ENCODE measurements at places on chromosomes 12 and 14. TPM values are rescaled to one million over a fixed set of nuclear protein-coding genes. Genes with fewer than 3 reads are reported as not detected.
A peak's percentile ranks its signal among the peaks of the same experiment; 100 is the strongest.

The HSPB8 gene
- total RNA-seq, result 11.7 TPM

The TMEM63C gene
- 7.0 TPM for total RNA-seq

The PIWIL1 gene
- total RNA-seq, result not detected

The CLECL1 gene
- total RNA-seq, result not detected

The MAP1LC3B2 gene
- 1.5 TPM for total RNA-seq

The TRAFD1 gene
- 36.3 TPM for total RNA-seq

The USP44 gene
- total RNA-seq, result 197 TPM

The C1QL4 gene
- 0.28 TPM for total RNA-seq

The ITGB7 gene
- 1.2 TPM for total RNA-seq

The C12orf50 gene
- not detected for total RNA-seq

GRCh38 chr14:38387821-38388220 lies 131.9 kb upstream of the CLEC14A start:
- no peaks in the 10 kb centered on the region for H3K4me1 ChIP-seq
- H3K27me3 ChIP-seq, result no peaks in the 10 kb centered on the region
- no peak overlapping the region for H3K4me3 ChIP-seq
- H3K36me3 ChIP-seq, result no peaks in the 10 kb centered on the region

DNA sequence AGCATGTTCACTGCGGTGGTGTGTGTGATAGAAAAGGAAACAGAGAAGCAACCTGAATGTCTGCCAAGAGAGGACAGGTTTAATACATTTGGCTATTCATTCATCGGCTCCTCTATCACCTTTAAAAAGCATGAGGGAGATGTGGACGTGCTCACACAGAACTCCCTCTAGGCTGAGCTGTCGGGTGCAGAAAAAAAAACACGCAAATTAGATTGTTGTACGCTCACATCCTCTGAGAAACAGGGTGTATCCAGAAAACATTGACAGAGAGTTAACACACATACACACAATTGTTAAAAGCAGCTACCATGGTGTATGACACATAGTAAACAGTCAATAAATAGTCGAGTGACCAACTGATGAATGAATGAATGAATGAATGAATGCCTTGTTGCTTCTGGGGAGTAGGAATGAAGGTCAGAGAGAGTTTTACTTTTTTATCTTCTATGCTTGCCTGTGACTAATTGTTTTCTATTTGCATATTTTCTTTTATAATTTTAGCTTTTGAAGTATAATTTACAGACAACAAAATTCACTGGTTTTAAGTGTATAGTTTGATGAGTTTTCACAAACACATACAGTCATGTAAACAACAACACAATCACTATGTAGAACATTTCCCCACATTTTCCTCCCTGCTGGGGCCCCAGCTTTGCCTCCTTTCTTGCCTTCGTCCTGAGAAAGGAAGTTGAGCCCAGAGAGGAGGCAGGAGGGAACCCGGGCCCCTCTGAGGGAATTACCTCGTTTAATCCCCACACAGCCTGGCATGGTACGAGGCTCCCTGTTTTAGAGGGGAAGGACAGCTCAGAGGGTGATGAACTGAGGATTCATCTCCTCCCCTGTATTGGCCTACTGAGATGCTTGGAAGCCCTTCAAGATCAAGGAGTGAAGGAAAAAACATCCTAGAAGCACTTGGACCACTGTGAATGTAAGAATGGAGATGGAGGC lies 19.7 kb upstream of the FAM222A start:
- DNase-seq, result no peak
- H3K36me3 ChIP-seq, result no peaks in the 10 kb centered on the region
- H3K4me3 ChIP-seq, result no peak overlapping the region
- no peaks in the 10 kb centered on the region for H3K27me3 ChIP-seq
- H3K27ac ChIP-seq, result no peak overlapping the region

GRCh38 chr12:828726-829395 lies 76.5 kb downstream of the WNK1 start:
- peaks cover 18% of the 10 kb centered on the region for H3K36me3 ChIP-seq
- no peak overlapping the region for H3K4me3 ChIP-seq
- no peak overlapping the region for H3K27ac ChIP-seq
- no peak for DNase-seq
- no peaks in the 10 kb centered on the region for H3K27me3 ChIP-seq

DNA sequence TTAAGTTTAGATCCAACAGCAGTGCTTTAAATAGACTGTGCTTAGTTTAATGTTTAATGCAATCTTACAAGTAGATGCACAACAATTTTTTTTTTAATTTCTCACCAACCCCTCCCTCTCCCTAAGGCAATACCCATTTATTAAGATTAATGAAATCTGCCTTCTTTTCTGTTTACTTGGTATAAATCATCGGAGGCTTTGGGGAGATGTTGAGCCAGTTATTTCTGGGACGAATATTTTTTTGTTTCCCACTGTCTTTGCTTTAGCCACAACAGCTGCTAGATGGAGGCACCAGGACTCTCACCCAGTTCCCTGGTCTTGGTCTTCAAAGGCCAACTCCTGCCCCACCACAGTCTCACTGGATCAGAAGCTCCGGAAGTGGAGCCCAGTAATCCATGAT lies 113.4 kb downstream of the PLXNC1 start:
- H3K4me1 ChIP-seq, result peaks cover 27% of the 10 kb centered on the region
- H3K4me3 ChIP-seq, result no peak overlapping the region
- no peak for DNase-seq
- H3K27ac ChIP-seq, result no peak overlapping the region
- H3K27me3 ChIP-seq, result no peaks in the 10 kb centered on the region

DNA sequence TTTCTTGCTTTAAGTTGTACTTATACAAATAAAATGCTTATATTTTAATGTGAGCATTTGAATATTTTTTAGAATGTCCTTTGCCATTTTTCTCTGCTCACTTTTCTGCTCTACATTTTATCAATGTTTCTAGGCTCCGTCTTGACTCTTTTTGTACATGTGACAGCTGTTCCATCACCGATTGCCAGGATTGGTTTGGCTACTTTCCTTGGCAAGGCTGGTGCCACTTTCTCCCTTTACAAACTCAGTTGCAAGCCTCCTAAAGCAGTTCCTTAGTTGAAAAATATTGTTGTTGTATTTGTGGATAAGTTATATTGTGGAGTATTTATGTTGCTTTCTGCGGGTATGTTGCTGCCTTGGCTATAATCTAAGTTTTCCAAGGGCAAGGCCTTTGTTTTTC lies 63.4 kb downstream of the DACT1 start:
- no peak overlapping the region for H3K27ac ChIP-seq
- no peak for DNase-seq
- H3K36me3 ChIP-seq, result no peaks in the 10 kb centered on the region
- H3K4me1 ChIP-seq, result no peaks in the 10 kb centered on the region
- no peak overlapping the region for H3K4me3 ChIP-seq

DNA sequence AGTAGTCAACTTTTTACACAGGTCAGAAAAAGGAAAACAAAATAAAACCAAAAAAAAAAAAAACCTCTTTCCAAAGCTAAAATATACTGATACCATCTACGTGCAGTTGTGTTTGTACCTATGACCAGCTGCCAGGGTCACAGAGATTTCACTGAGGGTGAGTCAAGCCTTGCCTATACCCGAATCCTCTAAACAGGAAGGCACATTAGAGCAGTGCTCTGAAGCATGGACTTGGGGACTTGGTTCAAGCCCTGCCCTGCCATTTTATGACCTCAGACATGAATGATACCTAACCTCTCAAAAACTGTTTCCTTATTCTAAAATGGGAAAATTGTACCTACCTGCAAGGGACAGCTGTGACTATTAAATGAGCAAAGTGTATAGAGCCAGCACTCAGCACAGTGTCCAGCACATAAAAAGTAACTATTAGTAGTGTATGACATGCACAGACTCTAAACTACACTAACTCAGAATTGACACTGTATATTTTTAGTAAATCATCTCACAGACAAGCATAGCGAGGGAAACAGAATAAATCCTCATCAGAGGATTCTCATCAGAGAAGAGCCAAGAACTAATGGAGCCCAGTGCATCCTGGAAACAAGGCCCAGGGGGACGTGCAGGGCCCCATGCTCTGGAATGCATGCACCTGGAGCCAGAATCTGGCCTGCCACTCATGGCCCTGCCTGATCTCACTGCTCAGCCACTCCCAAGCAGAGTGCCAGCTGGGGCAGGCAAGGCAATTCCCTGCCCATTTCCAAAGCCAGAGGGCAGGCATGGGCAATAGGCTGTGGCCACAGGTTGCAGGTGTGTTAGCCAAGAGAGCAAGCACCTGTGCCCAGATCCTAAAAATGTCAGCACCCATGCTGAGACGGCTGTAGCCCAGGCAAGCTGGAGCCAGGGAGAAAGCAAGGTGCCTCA lies 57.0 kb downstream of the NT5DC3 start:
- H3K36me3 ChIP-seq, result peaks cover 14% of the 10 kb centered on the region
- no peak overlapping the region for H3K4me3 ChIP-seq
- no peak for DNase-seq

GRCh38 chr12:50515587-50515986 lies 10.8 kb downstream of the DIP2B start:
- H3K4me3 ChIP-seq, result no peak overlapping the region
- H3K36me3 ChIP-seq, result no peaks in the 10 kb centered on the region
- H3K4me1 ChIP-seq, result no peaks in the 10 kb centered on the region
- H3K27me3 ChIP-seq, result no peaks in the 10 kb centered on the region
- DNase-seq, result no peak

GRCh38 chr12:79203058-79203647 lies 338.6 kb downstream of the SYT1 start:
- no peak overlapping the region for H3K4me3 ChIP-seq
- H3K36me3 ChIP-seq, result no peaks in the 10 kb centered on the region
- no peaks in the 10 kb centered on the region for H3K4me1 ChIP-seq
- H3K27ac ChIP-seq, result no peak overlapping the region

DNA sequence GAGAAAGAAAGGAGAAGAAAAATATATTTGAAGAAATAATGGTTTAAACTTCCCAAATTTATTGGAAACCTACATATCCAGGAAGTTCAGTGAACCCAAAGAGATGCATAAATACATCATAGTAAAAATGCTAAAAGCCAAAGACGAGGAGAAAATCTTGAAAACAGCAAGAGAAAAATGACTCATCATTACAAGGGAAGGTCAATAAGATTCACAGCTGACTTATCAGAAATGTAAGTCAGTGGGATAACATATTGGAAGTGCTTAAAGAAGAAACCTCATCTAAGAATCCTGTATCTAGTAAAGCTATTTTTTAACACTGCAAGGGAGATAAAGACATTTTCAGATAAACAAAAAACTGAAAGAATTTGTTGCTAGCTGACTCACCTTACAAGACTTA lies 19.9 kb downstream of the RIC8B start:
- H3K27ac ChIP-seq, result no peak overlapping the region
- no peak overlapping the region for H3K4me3 ChIP-seq
- DNase-seq, result no peak
- no peaks in the 10 kb centered on the region for H3K36me3 ChIP-seq
- H3K27me3 ChIP-seq, result no peaks in the 10 kb centered on the region
- H3K4me1 ChIP-seq, result no peaks in the 10 kb centered on the region

- H3K4me3 ChIP-seq, result peak overlapping the region; percentile 20
- peaks cover 3% of the 10 kb centered on the region for H3K4me1 ChIP-seq
- DNase-seq, result peak; percentile 68
- no peak overlapping the region for H3K27ac ChIP-seq
- H3K27me3 ChIP-seq, result peaks cover 67% of the 10 kb centered on the region
These were observed 1.2 kb downstream of the WNT5B start for GRCh38 chr12:1630133-1630826.

DNA sequence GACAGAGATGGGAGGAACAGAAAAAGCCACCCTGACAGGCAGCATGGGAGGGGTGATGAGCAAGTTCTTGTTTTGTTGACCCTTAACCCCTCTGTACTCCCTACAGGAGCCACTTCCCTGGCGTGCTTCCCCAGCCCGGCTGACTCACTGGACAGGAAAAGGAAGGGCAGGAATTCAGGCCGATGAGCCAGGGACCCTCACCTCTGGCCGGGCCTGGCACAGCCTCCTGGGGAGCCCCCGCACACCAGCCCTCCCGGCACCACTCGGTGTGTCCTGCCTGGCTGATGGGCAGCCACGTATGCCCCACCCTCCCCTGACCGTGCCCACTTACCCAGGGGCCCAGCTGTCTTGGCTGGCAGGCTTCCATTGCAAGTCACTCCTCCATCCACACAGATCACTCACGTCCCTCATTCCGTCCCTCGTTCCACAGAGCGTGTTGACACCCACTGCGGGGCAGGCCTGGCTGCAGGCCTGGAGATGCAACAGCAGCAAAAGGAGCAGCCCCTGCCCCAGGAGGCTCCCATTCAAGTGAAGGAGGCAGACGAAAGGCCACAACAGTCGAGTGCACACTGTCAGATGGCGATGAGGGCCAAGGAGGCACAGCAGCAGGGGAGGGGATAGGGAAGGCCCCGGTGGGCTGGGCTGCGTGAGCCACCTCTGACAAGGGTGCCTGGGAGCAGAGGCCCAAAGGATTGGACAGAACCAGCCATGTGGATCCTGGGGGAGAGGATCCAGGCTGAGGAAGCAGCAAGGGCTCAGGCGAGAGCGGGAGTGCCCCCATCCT lies 19.7 kb upstream of the CD9 start:
- H3K4me3 ChIP-seq, result no peak overlapping the region
- no peak overlapping the region for H3K27ac ChIP-seq
- H3K36me3 ChIP-seq, result no peaks in the 10 kb centered on the region
- H3K4me1 ChIP-seq, result peaks cover 12% of the 10 kb centered on the region

DNA sequence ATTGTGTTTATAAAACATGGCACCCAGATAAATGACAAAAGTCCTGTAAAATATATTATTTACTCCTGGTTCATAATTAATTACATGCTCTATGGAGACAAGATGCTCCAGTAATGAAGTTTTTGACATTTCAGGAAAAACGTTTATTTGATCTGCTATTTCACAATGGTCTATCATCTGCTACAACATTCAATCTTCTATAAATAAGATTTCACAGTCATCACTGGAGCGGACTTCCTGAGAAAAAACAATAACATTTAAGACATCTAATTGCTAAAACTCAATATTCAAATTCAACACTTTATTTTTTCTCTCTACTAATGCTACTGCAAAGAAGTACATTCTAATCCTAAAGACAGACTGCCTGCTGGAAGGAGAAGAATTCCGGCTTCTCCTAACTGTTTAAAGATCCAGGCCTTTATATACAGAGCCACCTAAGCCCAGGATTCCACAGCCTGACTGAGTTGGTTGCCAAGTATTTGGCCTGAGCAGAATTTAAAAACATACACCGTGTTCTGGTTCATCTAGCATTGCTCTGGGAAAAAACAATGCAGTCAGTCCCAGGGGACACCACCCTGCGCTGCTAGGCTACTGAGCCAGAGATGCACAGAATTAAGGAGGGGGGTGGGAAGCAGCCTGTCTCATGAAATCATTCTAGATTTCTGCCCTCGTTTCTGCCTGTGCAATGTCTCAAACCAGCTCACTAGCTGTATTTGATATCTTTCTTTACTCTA lies 58.0 kb downstream of the TMTC1 start:
- H3K4me1 ChIP-seq, result no peaks in the 10 kb centered on the region
- H3K27me3 ChIP-seq, result no peaks in the 10 kb centered on the region

GRCh38 chr12:67721248-67721647 lies 72.7 kb downstream of the DYRK2 start:
- H3K4me3 ChIP-seq, result no peak overlapping the region
- DNase-seq, result no peak
- no peaks in the 10 kb centered on the region for H3K27me3 ChIP-seq
- no peaks in the 10 kb centered on the region for H3K36me3 ChIP-seq

- H3K36me3 ChIP-seq, result no peaks in the 10 kb centered on the region
- H3K4me1 ChIP-seq, result no peaks in the 10 kb centered on the region
- no peaks in the 10 kb centered on the region for H3K27me3 ChIP-seq
- no peak for DNase-seq
- H3K27ac ChIP-seq, result no peak overlapping the region
These were observed 246.2 kb downstream of the MSRB3 start for GRCh38 chr12:65524666-65525065.

GRCh38 chr14:69424149-69424923 lies 25.8 kb downstream of the SLC39A9 start:
- H3K27me3 ChIP-seq, result no peaks in the 10 kb centered on the region
- peaks cover 9% of the 10 kb centered on the region for H3K36me3 ChIP-seq
- H3K4me1 ChIP-seq, result no peaks in the 10 kb centered on the region
- no peak overlapping the region for H3K4me3 ChIP-seq
- H3K27ac ChIP-seq, result no peak overlapping the region
- DNase-seq, result no peak

GRCh38 chr14:92747701-92748258 lies 647 bp downstream of the LGMN start:
- H3K27me3 ChIP-seq, result no peaks in the 10 kb centered on the region
- H3K4me3 ChIP-seq, result peak overlapping the region; percentile 74
- H3K27ac ChIP-seq, result no peak overlapping the region
